Endothelial cell of umbilical vein (primary cell): ENCODE measurements at places on chromosomes 16 and 17. TPM values are rescaled to one million over a fixed set of nuclear protein-coding genes. Genes with fewer than 3 reads are reported as not detected.

DNA sequence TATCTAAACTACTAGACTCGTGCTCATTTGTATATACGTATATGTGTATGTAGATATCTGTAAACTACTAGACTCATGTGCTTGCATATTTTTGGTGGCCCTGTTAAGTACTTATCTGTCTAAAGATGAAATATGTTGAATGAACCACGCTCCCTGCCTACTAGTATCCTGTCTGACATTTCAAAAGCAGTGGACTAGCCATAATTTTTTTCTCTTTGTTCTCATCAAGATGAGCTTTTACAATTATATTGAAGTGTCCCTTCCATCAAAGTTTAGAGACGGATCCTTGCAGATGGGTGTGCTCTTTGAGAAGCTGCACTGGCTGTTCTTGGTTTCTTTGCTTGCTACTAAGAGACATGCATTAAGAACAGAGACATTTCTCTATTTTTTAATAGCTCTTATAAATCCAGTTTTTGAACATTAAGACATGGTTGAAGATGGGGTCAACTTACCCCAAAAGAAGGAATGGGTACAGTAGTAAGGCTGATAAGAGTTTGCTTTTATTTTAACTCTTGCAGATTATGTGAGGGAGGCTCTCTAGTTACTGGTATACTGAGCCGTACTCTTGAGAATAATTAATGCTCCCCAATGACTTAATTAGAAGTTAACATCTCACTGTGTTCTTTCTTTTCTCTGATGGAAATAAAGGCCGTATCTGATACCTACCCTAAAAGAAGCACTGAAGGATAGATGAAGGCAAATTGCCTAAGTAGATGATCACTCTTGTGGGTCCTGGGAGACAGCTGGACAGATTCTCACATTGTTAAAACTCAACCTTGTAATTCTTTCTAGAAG, 3.4 kb downstream of the CNTNAP4 start:
- no peak for DNase-seq

GRCh38 chr16:23676924-23677480, 1.7 kb upstream of the PLK1 start:
- no peak for DNase-seq

The TMEM100 gene
- not detected in 2 replicates for total RNA-seq

DNA sequence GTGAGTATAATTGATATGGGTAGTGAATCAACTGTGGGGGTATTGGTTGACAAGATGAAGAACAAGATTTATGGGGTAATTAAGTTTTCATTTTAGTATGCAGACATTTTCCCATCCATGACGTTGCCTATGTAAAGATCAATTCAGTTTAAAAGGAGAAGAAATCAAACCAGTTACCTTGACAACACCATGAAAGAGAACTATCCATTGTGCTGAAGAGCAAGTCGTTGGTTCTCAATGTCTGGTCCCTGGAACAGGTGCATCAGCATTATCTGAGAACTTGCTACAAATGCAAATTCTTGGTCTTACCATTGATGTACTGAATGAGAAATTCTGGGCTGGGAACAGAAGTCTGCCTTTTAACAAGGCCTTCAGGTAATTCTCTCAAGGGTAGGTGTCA, 801 bp upstream of the OR4D2 start:
- DNase-seq: no peak
